Activated naive CD4-positive, alpha-beta T cell (primary cell): ENCODE measurements at places on chromosomes 2 and 18.

GRCh38 chr18:26630596-26630995, 82.2 kb upstream of the KCTD1 start:
- DNase-seq: no peak

DNA sequence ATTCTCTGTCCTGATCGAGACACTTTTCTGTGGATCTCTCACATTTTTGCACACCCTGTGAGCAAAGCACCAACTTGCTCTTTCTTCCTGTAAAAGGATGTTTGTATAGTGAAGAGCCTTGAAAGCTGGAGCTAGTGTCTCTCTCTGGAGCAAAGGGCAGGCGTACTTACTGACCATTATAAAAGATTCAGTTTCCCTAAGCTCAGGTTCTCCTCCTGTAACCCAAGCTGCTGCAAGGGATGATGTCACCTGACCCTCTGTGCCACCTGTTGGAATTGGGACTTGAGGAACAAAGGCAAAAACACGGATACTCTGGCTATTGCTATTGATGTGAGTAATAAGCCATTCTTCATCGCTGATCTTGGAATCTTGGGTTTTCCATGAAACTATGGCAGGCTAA, 52.6 kb upstream of the NEMP2 start:
- DNase-seq: no peak

DNA sequence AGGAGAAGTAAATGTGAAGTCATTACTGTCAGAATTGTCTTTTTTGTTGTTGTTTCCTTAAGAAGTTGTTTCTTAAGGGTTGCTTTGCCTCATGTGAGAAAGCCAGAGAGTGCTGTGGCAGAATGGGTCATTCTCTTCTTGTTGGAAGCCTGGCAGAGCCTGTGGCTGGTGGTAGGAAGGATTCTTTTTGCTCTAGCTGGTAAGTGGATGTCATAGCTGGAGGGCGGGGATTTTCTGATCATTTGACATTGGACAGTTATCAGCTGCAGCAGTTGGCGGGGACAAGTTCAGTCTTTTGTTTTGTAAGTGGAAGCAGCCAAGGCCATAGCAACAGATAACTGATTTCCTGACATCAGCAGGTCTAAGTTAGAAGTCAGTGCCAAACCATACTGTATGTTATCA, 5.5 kb upstream of the RMDN2 start:
- no peak for DNase-seq

- DNase-seq: no peak
Observed at GRCh38 chr2:121855510-121855909, 100.1 kb downstream of the TSN start.

- DNase-seq: no peak
Observed at GRCh38 chr2:207286106-207286505, 120.4 kb upstream of the KLF7 start.

GRCh38 chr2:6310256-6311215, 555.2 kb downstream of the CMPK2 start:
- no peak for DNase-seq

DNA sequence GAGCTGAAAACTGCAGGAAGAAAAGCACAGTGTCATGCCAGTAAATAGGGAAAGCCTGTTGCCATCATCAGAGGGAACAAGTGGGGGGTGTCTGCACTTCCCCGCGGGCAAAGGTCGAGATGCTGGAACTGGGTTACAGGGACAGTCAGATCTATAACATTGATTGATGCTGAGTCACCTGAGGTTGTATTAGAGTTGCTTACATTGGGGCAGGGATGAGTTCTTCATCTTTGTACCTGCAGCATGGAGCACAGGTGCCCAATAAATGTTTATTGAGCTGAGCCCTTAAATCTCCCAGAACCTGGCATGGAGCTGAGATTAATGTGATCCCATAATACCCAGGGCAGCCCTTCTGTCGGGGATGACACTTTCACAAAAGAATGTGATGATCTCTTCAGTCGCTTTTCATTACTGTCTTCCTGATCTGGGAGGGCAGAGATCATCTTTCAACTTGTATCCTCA, 5.9 kb upstream of the RNF152 start:
- DNase-seq: no peak

DNA sequence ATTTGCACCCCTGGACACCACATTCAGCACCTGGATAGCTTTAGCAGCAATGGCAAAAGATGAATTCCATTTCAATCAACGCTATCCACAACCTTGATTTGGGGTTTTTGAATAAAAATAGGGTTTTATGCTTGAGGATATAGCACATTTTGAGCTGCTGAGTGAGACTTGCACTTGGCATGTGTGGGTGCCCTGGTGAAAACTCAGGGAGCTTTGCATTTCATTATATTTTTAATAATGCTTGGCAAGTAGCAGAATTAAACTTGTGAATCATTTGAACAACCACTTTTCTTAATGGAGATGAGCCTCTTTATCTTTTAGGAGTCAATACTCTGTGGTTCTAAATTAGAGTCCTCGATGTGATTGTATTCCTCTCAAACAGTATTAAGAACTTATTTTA, 252.4 kb downstream of the PLCL1 start:
- DNase-seq: no peak

DNA sequence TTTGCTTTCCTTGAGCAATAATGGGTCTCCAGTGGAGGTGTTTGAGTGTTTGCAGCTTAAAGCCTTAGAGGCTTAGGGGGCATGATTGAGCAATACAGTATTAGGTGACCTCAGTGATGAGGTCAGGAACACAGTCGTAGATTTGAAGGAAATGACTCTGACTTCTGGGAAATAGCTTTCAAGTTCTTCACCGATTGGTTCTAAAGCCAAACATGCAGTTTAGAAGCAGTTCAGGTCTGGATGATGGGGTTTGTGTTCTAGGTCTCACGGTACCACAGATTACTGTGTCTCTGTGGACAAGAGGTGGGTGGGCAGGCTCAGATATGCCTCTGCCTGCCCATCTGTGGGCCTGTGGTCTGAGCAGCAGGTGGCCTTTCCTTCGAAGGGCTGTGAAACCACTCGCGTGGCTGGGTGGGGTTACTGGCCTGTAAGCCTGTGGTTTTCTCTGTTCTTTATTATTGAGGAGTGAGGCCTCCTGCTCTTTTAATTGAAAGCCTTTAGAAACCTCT, 7.8 kb downstream of the MTHFD2 start:
- DNase-seq: no peak

DNA sequence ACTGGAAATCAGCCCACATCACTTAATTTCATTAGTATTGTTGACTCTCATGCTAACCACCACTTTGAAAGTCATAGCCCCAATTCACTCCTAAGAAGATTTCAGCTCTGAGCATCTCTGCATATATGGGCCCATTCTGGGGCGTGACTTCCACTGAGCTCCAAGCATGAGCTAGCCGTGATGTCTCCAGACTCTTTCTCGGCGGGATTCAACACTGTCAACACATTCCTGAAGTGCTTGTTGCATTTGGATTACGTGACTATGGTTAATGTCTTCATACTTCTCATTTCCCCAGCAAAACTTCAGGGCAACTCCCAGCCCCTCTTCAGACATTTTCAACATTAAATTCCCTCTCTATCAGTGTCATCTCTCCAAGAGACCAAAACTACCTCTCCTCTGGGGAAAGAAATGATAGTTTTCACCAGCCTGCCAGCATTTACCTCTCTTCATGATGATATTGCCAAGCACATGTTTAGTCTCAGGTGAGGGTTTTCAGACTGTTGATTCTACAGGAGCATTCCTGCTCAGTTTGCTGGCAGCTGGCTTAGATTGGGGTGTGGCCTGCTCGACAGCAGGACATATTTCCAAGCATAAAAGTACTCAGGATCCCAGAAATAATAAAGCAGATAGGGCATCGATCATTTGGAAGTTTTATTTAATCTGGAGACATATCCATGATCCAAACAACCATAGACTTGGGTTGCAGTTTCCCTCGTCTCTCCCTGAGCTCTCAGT, 81.7 kb downstream of the FEZ2 start:
- no peak for DNase-seq

- no peak for DNase-seq
Observed at GRCh38 chr2:143682436-143683055, 553.3 kb downstream of the ARHGAP15 start.

DNA sequence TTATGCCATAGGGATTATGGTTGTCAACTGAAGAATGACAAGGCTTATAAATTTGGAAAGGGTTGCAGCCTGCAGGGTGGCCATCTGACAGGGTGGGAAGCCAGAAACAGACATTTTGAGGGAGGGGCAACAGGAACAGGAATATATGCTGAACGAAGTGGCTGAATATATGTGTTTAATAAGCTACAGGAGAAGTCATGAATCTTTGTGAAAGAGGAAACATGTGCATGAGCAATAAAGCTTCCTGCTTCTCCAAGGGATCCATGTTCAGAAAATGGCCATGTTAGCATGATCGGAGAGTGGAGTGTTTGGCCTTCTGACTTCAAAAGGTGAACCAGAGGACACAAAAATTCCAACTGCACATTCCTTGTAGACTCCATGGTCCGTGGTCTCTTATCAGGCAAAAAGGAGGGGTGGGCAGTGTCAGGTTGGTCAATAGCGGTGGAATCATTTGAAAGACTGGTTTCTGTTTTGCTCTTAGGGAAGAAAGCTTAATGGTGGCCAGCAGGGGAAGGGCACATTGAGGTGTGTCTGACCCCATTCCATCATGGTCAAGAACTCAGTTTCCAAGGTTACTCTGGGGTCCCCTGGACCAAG, 144.1 kb downstream of the SOCS6 start:
- DNase-seq: no peak
